ENCODE measurements at places on chromosomes 11 and 22. TPM values are rescaled to one million over a fixed set of nuclear protein-coding genes. Genes with fewer than 3 reads are reported as not detected.
A peak's percentile ranks its signal among the peaks of the same experiment; 100 is the strongest.

- H3K36me3 ChIP-seq, result peaks cover 1% of the 10 kb centered on the region
- H3K4me1 ChIP-seq, result no peaks in the 10 kb centered on the region
- no peak overlapping the region for H3K27ac ChIP-seq
- H3K4me3 ChIP-seq, result no peak overlapping the region
- DNase-seq, result no peak
Measured at GRCh38 chr11:36469881-36470802, 39.9 kb downstream of the TRAF6 start.

- no peak overlapping the region for H3K4me3 ChIP-seq
- no peak overlapping the region for H3K27ac ChIP-seq
- peaks cover 7% of the 10 kb centered on the region for H3K4me1 ChIP-seq
- peaks cover 38% of the 10 kb centered on the region for H3K27me3 ChIP-seq
- no peak for DNase-seq
Measured at GRCh38 chr11:69925366-69926196, 106.4 kb upstream of the FGF3 start.

- H3K27me3 ChIP-seq, result peaks cover 3% of the 10 kb centered on the region
- no peak overlapping the region for H3K4me3 ChIP-seq
- H3K36me3 ChIP-seq, result no peaks in the 10 kb centered on the region
- no peak overlapping the region for H3K27ac ChIP-seq
Measured at GRCh38 chr11:57116654-57117053, 65.1 kb upstream of the LRRC55 start.

The OR8G5 gene
- not detected for total RNA-seq

- no peaks in the 10 kb centered on the region for H3K27me3 ChIP-seq
- peak overlapping the region; percentile 54 for H3K27ac ChIP-seq
- peaks cover 4% of the 10 kb centered on the region for H3K4me1 ChIP-seq
- DNase-seq, result no peak
- peaks cover 4% of the 10 kb centered on the region for H3K36me3 ChIP-seq
Measured at GRCh38 chr22:42857845-42858481, 890 bp upstream of the ARFGAP3 start.

The TOM1 gene
- total RNA-seq, result 36.7 TPM

DNA sequence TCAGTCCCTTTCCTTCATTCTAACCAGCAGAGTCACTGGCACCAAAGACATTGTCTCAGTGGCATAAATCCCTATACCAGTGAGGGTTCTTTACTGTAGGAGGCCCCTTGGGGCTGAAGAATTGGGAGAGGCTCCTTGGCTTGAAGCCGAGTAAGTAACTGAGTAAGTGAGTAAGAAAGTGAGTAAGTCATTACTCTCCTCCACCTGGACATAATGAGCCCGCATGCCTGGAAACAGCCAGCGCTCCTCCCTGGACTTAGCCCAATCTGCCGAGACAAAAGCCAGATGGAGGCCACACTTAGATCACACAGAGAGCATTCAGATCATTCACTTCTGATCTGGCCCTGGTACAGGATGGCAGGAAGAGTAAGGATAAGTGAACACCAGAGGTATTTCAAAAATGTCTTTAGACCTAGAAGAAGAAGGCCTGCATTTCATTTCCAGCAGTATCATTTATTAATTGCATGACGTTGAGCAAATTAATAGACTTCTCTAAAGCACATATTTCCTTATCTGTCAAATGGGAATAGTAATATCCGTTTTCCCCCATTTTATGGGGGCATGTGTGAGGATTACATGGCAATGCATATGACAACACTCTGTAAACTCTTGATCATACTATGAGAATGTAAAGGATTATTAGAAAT is 8.2 kb upstream of the MICAL3 start:
- no peak overlapping the region for H3K27ac ChIP-seq
- no peak for DNase-seq
- peaks cover 4% of the 10 kb centered on the region for H3K4me1 ChIP-seq

DNA sequence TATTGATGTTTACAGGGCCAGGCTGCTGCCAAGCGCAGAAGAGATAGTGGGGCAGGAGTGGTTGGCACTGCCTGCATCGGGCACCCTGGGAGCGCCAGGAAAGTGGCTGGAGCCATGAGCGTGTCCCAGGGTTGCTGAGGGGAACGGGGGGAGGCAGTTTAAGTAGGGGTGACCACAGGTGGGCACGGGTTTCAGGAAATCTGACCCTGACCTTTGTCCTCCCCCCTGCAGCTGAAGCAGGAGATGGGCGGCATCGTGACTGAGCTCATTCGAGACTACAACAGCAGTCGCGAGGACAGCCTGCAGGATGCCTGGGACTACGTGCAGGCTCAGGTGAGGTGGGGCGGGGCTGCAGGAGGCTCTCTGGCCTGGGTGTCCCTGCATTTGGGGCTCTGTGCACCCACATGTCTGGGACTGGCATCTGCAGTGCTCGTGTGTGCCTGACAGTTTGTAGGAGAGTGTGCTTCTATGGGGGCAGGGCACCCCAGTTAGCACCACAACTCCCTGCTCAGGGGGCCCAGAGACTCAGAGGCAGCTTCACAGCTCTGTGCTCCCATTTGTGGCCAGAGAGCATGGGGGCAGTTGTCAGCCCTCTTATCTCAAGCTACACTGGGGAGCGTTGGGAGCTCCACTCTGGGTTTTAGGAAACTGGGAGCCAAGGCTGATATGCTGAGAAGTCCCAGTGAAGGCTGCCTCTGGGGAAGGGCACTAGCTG is 49.7 kb downstream of the CD82 start:
- H3K27ac ChIP-seq, result peak overlapping the region; percentile 62
- H3K36me3 ChIP-seq, result peaks cover 4% of the 10 kb centered on the region
- no peaks in the 10 kb centered on the region for H3K27me3 ChIP-seq
- peaks cover 41% of the 10 kb centered on the region for H3K4me1 ChIP-seq

DNA sequence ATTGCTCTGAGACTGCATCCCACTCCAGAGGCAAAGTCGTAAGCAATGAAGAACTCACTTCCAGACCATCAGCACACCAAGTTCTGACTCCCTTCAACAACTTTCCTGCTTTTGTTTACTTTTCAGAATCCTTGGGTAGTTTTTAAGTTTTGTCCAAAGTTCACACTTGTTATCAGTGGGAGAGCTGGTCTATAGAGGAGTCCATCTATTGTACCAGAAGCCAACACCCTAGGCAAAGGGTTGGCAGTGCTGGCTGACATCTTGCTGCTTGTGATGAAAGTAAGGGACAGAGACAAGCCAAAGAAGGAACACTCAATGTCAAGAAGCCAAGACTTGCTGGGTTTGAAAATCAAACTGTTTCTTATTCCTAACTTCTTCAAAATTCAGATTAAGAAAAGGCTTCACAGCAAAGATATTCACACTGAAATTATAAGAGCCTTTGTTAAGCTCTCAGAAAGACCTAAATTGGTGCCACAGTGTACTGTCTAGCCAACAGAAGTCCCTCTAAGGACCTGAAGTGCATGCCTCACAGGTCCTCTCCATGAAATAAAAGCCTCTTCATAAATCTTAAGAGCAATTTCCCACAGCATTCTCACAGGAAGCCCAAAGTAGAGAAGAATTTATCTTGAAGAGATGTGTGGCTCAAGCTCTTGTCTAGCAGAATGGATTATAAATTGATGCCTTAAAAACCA is 21.5 kb upstream of the LINC01488 start:
- no peak overlapping the region for H3K4me3 ChIP-seq
- H3K27me3 ChIP-seq, result peaks cover 15% of the 10 kb centered on the region
- no peak overlapping the region for H3K27ac ChIP-seq
- H3K36me3 ChIP-seq, result no peaks in the 10 kb centered on the region
- DNase-seq, result no peak
- no peaks in the 10 kb centered on the region for H3K4me1 ChIP-seq

Measured in activated naive CD8-positive, alpha-beta T cell treated with anti-CD3 and anti-CD28 coated beads, Interleukin-2, amount 10 ng/mL, durations not matched to agents 7 days and 5 days (primary cell).